ENCODE measurements at places on chromosomes 2 and 18.

DNA sequence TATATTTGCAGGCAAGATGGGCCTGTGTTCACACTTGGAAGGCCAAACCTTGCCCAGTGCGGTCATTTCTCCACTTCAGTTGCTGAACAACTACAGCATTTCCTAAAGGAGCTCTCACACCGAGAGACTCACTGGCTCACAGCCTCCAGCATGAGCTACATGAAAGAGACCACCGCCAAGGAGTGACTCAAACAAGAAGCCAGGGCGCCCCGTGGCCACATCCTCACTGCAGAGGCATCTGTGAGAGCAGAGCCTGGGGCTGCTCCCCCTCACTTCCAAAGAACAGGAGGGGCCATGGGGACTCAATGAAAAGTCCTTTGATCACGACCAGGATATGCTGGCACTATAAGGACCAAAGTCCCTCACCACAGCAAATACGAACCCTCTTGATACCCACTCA lies 50.0 kb downstream of the TMEM163 start:
- peak; percentile 94 for DNase-seq

GRCh38 chr2:26740890-26741302 lies 23.2 kb upstream of the SLC35F6 start:
- DNase-seq, result peak; percentile 78

GRCh38 chr2:6914828-6915227 lies 2.4 kb upstream of the RNF144A start:
- DNase-seq, result no peak

DNA sequence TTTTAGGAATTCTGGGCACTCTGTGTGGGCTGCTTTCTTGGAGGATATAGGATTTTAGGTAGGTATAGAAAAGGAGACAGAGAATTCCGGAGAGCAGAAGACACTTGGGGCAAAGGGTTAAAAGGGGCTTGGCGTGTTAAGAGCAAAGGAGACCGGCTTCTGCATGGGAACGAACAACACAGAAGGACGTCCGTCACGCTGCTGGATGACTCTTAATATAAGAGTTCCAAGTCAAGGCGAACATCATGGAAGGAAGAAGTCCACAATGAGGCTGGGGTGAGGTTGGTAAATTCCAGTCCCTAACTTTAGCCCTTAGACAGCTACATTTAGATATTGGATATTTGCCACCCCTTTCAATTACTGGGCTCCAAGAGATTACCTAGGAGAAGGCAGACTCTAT lies 15.9 kb upstream of the SLC20A1 start:
- no peak for DNase-seq

- DNase-seq, result no peak
Measured at GRCh38 chr2:142435847-142436246, 305.0 kb upstream of the LRP1B start.

- no peak for DNase-seq
Measured at GRCh38 chr2:44897406-44897805, 44.1 kb upstream of the SIX3 start.

DNA sequence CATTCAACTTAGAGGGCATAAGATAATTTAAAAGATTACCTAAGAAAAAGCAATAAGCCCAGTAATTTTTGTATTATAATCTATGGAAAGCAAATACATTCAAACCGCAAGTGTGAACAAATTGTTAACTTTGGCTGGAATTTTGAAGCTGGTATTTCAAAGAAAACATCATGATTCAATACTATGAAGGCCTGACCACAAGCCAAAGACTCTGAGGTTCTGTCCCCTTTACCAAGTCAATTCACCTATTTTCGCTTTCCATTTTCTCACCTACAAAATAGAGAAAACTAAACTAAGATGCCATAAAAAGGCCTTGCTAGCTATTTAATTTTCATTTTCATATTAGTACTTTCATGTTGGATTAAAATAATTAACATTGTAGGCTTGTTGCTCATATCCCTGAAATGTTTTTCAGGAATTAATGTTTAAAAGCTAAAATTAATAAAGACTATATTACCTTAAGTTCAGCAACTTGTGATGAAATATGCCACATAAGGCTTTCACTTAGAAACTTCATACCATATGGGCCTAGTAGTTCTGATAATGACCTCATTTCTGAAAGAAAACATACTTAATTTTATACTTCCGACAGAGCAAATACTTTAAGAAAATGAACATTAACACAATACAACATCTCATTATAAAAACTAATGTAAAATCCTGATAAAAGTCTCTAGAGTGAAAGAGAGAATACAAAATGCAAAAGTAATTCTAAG lies 85.7 kb upstream of the FRZB start:
- DNase-seq, result no peak

DNA sequence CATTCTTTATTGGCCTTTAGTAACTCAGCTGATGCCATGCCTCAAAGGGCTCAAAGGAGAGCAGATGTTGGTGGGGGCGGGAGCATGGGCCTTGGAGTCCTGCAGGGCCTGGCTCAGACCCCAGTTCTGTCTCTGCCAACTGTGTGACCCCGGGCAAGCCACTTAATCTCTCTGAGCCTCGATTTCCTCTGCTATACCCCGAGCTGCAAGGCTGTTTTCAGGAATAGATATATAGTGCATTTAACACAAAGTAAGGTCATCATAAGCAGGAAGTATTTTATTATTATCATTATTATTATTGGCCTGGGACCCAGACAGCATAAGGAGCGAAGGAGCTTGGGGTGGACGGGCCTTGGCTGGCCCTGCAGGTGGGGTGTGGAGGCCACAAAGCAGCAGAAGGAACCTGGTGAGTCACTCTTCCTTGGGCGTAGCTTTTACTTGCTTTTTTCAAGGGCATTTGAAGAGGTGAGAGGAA lies 162.7 kb downstream of the INHBB start:
- no peak for DNase-seq

GRCh38 chr2:241035818-241036396 lies 37.5 kb downstream of the SNED1 start:
- no peak for DNase-seq

- peak; percentile 15 for DNase-seq
Measured at GRCh38 chr2:85243101-85244072, 84.4 kb downstream of the TGOLN2 start.

DNA sequence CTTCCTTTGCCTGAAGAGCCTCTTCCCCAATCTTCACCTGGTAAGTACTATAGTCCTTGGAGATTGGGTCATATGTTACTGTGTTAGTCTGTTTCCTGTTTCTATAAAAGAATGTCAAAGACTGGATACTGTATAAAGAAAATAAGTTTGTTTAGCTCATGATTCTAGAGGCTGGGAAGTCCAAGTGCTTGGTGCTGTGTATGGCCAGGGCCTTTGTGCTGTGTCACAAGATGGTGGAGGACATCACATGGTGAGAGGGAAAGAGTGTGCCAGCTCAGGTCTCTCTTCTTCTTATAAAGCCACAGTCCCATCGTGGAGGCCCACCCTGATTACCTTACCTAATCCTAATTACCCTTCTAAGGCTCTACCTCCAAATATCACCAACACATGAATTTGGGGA lies 20.9 kb downstream of the ARHGAP28 start:
- no peak for DNase-seq

DNA sequence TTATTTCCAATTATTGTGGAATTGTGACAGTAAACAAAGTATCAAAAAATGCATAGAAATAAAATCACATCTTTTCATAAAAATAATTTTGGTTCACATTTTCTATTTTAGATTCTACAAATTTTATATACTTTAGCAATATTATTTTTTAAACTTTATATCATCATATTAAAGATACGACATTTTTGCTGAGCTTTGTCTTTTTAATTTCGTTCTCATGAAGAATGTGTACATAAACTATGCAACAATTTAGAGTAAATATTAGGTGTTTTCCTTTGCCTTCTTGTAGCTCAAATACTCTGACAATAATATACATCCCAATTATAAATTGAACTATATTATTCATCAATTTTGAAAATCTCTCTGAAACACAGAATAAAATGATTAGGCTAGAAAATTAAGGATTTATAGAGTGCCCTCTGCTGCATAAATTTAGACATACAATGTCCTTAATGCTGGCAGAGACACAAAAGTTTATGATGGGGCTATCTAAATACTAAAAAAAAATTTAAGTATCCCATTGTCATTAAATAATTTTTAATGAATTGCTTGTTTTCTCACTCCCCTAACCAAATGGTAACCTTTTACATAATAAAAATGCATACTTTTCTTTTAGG lies 45.7 kb downstream of the CCDC102B start:
- DNase-seq, result no peak

- DNase-seq, result no peak
Measured at GRCh38 chr2:1397350-1397749, 15.9 kb upstream of the TPO start.

DNA sequence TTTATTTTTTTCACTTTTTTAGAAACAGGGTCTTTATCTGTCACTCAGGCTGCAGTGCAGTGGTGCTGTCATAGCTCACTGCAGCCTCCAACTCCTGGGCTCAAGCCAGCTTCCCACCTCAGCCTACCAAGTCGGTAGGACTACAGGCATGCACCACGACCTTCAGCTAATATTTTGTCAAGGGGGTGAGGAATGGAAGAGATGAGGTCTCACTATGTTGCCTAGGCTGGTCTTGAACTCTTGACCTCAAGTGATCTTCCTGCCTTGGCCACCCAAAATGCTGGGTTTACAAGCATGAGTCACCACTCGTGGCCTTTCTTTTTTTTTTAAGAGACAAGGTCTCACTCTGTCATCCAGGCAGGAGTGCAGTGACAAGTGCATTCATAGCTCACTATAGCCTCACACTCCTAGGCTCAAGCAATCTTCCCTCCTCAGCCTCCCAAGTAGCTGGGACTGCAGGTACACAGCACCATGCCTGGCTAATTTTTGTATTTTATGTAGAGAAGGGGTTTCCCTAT lies 13.4 kb downstream of the PPP1R7 start:
- DNase-seq, result no peak

DNA sequence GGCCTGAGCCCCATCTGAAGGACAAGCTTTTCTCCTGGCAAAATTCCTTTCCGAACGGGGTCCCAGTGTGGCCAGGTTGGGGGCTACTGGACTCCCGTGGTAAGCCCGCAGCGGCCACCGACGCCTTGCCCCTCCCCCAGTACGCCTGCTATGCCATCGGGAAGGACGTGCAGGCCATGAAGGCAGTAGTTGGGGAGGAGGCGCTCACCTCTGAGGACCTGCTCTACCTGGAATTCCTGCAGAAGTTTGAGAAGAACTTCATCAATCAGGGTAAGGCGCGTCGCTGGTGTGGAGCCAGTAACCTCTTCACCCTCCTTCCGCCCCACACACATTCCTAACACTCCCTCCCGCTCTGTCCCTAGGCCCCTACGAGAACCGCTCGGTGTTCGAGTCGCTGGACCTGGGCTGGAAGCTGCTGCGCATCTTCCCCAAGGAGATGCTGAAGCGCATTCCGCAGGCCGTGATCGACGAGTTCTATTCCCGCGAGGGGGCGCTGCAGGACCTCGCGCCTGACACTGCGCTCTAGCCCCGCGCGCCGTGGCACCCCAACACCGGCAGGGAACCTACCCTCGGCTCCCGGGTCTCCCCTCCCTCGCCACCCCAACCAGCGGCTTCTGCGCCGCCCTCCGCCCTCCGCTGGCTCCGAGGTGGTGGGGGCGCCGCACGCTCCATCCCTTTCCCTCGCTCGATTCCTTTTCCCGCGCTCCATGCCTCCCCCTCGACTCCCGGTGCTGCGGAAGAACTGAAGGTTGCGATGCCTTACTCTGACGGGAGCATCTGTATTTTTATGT lies 13.6 kb upstream of the ANKRD53 start:
- no peak for DNase-seq

DNA sequence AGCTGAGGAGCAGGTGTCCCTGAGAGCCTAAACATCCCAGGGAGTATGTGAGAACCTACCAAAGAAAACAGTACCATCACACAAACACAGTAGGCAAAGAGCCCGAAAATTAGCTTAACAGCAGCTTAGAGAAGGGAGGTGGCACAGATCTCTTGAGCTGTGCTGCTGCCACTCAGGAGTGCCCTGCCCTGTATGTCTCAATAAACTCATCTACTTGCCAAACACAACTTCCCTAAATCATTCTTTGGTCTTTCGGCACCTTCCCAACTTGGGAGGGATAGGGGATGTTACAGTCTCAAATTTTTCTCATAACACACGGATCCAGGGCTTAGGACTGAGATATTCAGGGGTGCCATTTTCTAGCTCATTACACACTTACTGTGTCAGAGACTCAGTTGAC lies 45.3 kb upstream of the C1D start:
- no peak for DNase-seq

GRCh38 chr18:58507880-58508279 lies 121.0 kb downstream of the ALPK2 start:
- DNase-seq, result no peak

DNA sequence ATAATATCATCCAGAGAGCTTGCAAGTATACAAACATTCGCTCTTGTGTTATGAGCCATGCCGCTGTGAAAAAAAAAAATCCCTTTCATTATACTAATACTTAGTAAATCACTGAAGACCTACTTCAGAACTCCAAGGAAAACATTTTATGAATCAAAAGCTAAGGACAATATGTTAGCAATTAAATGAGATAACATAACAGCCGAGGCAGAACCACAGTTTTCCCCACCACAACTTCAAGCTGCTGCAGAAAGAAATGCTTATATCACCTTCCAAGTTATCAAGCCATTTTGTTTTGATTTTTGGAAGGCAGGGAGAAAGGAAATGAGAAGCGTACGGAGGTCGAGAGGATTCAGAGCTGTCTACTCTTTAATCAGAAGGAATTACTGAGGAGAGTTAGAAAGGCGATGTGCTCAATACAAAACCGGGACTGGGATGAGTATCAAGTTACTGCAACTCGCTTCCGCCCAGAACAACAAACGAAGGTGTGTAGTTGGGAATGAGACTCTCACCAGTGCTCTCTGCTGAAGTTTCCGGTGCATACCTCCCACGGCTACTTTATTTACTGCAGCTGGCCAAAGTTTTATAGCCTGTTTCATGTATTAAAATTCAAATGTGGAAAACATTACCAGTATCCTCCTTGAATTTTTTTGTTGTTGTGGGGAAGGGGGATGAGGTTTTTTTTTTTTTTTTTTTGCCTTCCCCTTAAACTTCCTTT lies 292.2 kb upstream of the CCDC68 start:
- no peak for DNase-seq

DNA sequence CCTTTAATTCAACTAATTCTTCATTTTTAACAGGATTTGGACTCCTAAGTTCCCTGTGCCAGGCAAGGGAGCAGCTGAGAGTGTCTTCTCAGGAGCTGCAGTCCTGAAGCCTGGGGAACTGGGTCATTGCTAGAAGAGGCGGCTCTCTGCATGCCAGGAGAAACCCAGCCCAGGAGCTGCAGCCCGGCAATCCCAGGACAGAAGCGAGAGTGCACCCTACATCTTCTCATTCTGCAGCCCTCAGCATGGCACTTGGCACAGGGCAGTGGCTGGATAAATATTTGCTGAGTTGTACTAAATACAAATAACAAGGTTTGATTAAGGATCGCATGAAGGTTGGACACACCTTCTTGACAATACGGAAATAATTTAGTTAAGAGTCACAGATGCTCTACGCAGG lies 244.9 kb upstream of the PXDN start:
- no peak for DNase-seq

DNA sequence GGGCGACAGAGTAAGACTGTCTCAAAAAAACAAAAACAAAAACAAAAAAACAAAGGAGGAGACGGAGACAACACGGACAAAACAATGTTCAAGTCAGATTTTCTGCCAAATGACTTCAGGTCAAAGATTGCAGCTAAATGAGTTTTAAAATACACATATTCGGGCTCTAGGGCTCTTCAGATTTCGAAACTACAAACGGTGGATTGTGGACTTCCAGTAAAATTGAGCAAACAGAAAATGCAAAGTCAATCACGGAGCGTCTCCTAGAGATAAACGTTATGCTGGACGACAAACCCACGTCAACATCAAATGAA lies 558 bp downstream of the MRPS5 start:
- no peak for DNase-seq

GRCh38 chr2:176164611-176165369 lies 7.7 kb downstream of the HOXD3 start:
- DNase-seq, result no peak

- no peak for DNase-seq
Measured at GRCh38 chr2:1662606-1663180, 81.6 kb downstream of the PXDN start.
